ENCODE measurements at places on chromosomes 12 and 14. TPM values are rescaled to one million over a fixed set of nuclear protein-coding genes. Genes with fewer than 3 reads are reported as not detected.

DNA sequence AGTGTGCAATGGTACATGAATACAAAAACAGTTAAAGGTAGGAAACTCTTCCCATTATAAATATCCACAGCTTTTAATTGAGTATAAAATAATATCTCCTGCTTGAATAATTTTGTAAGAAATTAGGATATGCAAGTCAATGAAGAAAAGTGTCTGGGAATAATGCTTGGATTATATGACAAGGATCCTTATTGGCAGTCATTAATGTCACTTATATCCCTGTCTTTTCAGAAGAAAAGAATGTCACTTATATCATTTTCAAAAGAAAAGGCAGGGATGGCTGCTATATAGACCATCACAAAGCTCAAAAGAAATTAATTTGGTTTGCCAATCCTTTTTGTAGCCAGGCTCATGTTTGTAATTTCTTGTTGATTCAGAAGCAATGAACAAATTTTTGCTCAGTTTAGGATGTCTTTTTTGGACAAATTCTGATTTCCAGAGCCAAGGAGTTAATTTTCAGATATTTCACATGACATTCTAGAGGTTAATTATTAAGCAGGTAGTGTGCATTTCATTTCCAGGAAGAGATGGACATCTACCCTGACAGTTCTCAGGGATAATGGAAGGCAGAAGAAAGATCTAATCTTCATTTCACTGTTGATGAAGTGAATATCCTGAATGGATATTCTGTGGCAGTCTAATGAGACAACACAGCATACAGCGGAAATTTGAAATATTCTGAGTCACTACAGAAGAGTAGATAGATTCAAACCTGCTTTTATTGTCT lies 299.8 kb downstream of the RPS29 start:
- DNase-seq = no peak

Gene OR10P1
- not detected for total RNA-seq

Gene ANO2
- 4.5 TPM for total RNA-seq

Gene HOXC4
- 0.52 TPM for total RNA-seq
